ENCODE measurements at places on chromosomes 13 and 19.

- DNase-seq, result no peak
Observed at GRCh38 chr19:45245334-45245787, at the start of gene EXOC3L2. Gene EXOC3L2 (minus strand): TSS chr19:45245407. CDS start chr19:45239045, 6,362 bp downstream.

GRCh38 chr19:9342610-9343304, 18.8 kb downstream of the ZNF559 start:
- DNase-seq, result no peak

DNA sequence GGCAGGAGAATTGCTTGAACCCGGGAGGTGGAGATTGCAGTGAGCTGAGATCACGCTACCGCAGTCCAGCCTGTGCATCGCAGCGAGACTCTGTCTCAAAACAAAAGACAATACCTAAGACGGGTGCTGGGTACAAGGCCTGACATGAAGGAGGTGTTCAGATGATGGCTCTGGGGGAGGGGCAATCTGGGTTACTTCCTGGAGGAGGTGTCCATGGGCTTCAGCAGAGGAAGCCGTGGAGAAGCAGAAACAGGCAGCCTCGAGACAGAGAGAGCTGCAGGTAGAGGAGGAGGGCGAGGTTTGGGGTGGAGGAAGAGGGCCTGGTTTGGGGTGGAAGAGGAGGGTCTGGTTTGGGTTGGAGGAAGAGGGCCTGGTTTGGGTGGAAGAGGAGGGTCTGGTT, 3.6 kb downstream of the MISP start:
- no peak for DNase-seq

GRCh38 chr13:64782466-64782865, 2447.7 kb downstream of the PCDH9 start:
- no peak for DNase-seq

DNA sequence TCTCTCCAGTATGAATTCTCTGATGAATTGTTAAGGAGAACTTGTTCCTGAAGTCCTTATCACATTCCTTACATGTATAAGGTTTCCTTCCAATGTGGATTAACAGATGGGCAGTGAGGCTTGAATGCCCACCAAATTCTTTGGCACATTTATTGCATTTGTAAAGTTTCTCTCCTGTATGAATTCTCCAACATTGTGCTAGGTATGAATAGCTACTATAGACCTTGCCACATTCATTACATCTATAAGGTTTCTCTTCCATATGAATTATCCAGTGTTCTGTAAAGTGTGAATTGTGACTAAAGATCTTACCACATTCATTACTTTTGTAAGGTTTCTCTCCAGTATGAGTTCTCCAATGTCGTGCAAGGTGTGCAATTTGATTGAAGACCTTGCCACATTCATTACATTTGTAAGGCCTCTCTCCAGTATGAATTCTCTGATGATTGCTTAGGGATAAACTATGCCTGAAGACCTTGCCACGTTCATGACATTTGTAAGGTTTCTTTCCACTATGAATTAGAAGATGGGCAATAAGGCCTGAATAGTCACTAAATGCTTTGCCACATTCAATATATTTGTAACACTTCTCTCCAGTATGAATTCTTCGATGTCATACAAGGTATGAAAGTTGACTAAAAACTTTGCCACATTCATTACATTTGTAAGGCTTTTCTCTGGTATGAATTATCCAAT, 20.4 kb downstream of the ZNF578 start:
- DNase-seq, result no peak

GRCh38 chr19:3225169-3225485, 666 bp downstream of the CELF5 start:
- DNase-seq, result no peak

- DNase-seq, result no peak
Observed at GRCh38 chr19:39254531-39255345, 6.1 kb upstream of the IFNL4 start.

- no peak for DNase-seq
Observed at GRCh38 chr13:44207476-44207875, 166.1 kb upstream of the SERP2 start.

GRCh38 chr13:37209621-37210580, 104.4 kb upstream of the CSNK1A1L start:
- no peak for DNase-seq

DNA sequence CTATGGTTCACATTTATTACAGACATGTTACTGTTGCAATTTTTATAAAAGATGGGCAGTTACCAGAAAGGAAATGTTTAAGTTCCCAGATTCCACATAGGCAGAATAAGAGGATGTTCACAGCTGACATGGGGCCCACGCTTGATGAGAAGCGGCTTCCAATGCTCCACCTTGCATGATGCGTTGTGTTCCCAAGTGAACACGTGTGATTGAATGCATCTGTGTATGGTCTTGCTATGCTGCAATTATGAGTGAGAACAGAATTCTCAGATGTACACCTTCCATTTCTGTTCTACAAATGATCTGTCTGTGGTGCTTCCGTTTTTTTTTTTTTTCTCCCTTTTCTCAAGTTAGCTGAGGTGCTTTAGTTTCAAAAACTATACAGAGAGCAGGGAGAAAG, 15.5 kb downstream of the UPF3A start:
- DNase-seq, result no peak

GRCh38 chr19:35265900-35266519, 2.8 kb upstream of the USF2 start:
- no peak for DNase-seq

DNA sequence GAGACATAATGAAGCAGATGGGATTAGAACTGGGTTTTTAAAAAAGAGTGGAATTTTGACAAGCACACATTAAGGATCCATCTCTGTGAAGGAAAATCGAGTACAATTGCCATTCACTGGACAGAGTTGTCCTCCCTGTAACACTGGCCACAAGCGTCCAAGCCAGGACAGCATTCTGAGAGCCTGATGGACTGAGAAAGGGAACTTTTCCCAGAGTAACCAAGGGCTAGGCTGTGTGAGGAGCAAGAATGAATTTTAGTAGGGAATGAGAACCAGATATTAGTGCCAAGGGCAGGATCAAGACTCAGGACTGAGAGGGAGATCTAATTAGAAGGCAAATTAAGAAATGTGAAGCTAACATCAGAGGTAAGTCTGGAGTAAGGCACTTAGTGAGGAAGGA, 73.1 kb downstream of the DCLK1 start:
- DNase-seq, result no peak

DNA sequence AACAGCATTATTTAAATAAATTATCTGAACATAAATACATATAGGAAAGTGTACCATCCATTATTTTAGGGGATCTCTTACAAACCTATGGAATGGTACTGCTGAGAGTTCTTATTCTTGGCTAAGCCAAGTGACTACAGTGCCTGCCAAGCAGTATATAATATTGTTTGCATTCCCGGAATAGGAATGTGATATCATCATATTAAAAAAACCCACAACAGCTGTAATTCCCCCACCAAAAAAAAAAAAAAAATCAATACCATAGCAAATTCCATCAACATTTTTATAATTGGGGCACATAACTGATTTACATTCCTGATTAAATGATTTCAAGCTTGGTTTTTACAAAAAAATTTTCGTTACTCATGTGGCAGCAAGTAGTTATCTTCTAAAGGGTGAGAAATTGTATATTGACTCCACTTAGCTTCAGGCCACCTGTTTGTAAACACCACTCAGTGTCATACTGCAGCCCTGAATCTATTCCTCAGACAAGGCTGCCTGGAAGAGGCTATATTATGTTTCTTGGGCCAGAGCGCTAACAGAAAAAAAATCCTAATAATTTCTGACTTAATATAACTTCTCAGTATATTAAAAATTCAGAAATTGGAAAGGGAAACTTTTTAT, 278.1 kb downstream of the DNAJC15 start:
- DNase-seq, result no peak

DNA sequence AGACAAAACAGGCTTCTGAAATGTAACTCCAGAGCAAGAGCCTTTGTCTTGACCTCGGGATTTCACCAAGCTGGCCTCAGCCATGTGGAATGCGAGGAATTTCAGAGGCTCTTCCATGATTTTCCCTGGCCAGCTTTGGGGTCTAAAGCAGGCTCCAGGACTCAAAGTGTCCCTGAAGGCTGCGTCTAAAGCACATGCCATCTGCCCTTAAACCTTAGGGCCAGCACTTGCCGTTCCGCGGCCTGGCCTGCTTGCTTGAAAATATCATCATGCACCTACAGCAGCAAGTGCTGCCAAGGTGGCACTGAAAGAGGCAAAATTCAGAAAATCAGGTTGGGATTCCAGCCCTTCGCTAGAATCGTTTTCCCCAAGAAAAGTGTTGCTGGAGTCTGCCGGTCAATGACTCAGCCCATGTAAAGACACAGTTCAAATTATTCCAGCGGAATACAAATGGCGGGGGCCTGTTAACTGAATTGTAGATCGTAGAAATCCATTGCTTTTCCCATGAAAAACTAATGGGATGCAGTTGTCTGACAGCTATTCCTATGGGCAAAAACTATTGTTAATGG, 105.7 kb upstream of the RAP2A start:
- DNase-seq, result no peak

- no peak for DNase-seq
Observed at GRCh38 chr19:7229735-7230134, 64.5 kb downstream of the INSR start.

- DNase-seq, result no peak
Observed at GRCh38 chr19:46639358-46640182, 3.6 kb upstream of the GNG8 start.

DNA sequence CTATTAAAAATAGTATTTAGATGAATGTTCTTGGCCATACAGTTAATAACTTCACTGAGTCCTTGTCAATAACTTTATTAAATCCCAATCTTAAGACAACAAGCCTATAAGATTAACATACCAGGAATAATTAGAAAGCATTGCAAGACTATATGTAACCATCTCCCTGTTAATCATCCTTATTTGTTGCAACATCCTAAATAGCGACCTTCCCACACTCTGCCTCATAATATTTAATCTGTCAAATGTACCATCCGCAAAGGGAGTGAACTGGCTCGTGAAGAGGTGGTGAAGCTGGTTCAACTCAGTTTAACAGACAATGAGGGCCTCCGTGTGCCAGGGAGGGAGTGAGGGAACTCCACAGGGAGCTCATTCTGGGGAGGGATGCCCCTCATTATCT, 33.9 kb downstream of the KL start:
- DNase-seq, result no peak

GRCh38 chr19:36488846-36489117, 579 bp downstream of the ZNF566 start:
- no peak for DNase-seq

GRCh38 chr19:1293782-1294604, 8.3 kb downstream of the EFNA2 start:
- DNase-seq, result no peak
